HT1080 (cell line): ENCODE measurements at places on chromosomes 4 and X. TPM values are rescaled to one million over a fixed set of nuclear protein-coding genes. Genes with fewer than 3 reads are reported as not detected.
A peak's percentile ranks its signal among the peaks of the same experiment; 100 is the strongest.

DNA sequence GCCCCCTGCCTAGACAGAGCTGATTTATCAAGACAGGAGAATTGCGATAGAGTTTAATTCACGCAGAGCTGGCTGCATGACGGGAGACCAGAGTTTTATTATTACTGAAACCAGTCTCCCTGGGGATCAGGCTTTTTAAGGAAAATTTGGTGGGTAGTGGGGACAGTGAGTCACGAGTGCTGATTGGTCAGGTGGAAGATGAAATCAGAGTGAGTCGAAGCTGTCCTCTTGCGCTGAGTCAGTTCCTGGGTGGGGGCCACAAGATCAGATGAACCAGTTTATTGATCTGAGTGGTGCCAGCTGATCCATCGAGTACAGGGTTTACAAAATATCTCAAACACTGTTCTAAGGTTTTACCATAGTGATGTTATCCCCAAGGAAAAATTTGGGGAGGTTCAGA is 36.6 kb downstream of the MYOZ2 start:
- DNase-seq, result peak; percentile 24

GRCh38 chr4:1336088-1336491 is 10.9 kb upstream of the UVSSA start:
- no peak for DNase-seq

DNA sequence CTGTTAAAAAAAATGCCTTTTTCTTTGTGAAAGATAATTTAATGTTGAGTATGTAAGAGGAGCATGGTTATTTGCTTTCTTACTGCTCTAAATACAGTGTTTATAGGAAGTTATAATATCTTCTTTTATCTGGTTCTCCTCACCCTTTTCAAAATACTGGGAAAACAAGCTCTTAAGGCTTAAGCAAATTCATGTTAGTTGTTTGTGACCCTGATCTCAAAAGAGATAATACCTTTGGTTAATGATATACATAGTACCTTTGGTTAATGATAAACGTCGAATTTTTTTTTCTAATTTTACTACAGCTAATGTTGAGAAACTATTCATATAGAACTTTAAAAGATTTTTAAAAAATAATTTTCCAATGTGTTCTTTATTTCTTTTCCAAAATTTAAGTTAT is 180.1 kb downstream of the RAPGEF2 start:
- DNase-seq, result no peak

DNA sequence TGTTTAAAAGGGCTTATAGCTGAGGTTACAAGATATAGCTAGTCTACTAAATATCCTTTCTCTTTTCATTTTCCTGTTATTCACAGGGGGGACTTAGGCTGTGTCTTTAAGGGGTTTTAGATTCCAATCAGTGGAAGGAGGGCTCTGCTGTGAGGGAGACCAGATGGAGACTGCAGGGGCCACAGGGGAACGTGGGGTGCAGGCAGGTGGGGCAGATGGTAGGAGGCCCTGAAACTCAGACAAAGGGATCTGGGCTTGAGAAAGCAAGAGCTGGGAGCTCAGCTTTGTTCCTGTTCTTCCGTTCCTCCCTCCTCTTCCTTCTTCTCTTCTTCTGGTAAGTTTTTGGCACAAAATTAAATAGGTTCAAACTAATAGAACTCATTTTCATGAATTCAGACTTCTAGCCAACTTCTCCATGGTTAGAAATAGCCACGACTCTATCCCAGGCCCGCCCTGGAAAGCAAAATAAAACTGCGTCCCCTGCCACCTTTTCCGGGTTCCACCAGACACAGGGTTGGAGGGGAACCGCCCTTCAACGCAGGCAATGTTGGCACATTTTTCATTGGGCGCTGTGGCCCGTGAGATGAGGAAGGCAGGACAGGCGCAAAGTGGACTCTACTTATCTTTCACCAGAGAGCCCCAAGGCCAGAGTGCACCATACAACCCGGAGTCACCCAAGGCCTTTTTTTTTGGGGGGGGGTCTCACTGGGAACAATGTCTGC is 3.5 kb upstream of the TMSB4X start:
- no peak for DNase-seq

GRCh38 chr4:15374656-15375055 is 53.2 kb upstream of the C1QTNF7 start:
- no peak for DNase-seq

DNA sequence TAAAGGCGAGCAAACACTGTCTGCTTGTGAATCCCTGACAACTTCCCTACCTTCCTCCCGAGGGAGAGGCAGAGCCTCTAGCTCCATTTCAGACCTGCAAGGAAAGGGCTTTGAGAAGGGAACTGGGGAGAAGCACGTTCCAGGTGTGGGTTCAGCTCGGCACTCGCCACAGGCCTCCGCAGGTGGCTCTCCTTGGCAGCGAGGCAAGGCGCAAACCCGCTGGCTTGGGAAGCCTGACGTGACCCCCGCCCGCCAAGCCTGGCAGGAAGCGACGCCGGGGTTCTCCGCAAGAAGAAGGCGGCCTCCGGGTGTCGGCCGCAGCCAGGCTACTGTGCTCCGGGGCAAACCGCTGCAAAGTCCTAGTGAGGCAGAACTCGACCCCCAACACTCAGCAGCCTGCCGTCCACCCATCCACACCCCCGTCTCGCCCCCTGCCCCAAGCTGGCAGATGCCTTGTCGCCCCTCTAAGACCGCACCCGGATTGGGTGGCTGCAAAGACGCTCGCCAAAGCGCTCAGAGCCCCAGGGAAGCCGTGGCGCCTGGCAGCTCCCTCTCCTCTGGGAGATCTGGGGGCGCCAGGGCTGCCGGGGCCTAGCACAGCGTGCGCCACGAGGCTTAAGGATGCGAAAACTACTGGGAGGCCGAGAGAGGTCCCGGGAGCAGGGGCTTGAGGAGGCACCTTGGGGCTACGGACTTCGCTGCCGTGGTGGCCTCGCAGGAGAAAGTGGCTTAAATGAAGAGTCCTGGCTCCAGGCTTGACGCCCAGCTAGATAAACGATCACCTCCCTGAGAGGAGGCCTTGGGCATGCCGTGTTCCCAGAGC is 21.8 kb downstream of the NKX3-2 start:
- no peak for DNase-seq

DNA sequence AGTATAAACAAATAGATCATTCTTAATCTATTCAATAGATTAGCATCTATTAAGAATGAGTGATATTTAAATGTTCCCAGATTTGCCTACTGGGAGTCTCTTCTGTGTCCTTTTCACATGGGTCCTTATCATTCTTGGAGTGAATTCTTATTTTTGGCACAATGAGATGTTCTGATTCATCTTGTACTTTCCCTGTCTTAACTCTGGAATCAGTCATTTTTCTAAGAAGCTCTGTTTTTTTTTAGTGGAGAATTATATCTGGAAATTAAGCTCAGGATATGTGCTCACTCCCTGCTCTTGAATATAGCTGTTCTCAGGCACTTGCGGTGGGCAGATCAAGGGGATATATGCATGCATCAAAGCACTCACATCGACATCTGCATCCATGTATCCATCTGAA is 625.3 kb upstream of the HS3ST1 start:
- no peak for DNase-seq

DNA sequence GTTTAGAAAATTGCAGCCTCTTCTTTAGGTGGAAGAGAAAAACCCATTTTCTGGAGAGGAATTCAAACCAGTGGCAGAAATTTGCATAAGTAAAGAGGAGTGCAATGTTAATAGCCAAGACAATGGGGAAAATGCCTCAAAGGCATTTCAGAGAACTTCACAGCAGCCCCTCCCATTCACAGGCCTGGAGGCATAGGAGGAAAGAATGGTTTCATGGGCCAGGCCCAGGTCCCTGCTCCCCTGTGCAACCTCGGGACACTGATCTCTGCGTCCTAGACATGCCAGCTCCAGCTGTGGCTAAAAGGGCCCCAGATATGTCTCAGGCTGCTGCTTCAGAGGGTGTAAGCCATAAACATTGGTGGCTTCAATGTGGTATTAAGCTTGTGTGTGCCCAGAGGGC is 161.8 kb upstream of the CENPE start:
- no peak for DNase-seq

DNA sequence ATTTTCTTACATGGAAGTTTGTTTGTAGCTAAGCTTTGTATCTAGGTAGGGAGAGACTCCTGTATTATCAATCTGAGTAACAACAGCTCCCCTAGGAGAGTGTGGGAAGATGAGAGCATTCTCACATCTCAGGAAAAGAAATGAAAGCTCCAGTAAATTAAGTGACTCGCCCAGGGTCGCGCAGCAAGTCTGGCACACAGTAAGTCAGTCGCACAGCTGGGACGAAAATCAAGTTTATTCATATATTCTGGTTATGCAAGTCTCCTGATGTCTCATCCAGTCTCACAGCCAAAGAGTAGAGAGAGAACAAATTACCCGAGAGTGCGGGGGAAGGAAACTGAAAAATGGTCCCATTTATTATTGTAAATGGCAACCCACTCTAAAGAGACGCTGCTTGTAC is 216.1 kb downstream of the STK32B start:
- DNase-seq, result no peak

DNA sequence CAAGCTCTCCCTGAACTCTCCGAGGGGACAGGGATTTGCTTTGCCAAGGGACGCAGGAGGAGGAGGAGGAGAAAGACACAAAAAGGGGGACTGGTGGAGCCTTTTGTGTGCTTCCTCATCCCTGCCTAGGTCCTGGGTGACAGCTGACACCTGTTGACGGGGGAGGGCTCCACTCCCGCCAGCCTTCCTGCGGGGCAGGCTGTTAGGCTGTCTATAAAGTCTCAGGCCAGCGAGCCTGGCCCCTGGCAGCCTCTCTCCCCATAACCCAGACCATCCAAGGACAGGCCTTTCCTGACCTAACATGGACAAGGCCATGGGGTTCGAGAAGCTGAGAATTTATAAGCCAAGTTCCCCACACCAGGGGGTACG is 832 bp upstream of the EVC2 start:
- DNase-seq, result no peak

DNA sequence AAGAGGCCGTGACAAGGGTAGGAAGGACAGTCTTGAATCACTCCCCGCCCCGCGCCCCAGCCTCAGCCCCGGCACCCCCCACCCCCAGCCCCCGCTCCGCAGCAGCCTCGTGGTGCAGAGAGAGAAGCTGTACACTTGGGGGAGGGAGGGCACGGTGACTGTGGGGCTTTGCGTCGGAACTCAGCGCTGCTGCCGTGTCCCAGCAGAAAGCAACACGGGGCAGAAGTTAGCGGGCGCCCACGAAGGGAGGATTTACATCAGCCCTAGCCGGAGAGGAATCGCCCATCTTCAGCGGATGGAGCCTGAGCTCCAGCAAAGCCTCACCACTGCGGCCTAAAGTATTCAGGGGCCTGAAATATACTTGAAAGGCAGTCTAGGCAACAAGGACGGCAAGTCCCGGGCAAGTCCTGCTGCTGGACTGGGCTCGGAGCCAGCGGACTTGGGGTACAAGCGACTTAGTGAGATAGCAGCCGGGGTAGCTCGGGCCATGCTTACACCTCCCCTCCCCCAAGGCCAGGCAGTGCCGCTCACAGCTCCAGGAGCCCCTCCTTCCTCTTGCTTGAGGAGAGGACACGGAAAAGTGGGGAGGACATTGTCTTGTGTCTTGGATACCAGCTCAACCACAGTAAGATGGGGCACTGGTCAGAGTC is 18.5 kb upstream of the OPN1LW start:
- no peak for DNase-seq

GRCh38 chr4:40995850-40996249 is 218.5 kb downstream of the APBB2 start:
- DNase-seq, result no peak

DNA sequence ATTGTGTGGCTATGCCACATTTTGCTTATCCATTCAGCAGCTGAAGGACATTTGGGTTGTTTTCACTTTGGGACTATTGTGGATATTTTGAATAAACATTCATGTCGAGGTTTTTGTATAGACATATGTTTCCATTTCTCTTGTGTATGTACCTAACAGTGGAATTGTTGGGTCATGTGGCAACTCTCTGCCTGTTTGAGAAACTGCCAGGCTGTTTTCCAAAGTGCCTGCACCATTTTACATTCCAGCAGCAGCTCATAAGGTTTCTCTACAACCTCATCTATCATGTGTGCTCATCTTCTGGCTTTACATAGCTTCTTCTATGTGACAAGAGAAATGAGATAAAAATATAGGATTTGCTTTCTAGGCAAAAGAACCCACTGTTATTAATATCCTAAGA is 29.5 kb upstream of the TSPAN5 start:
- DNase-seq, result peak; percentile 8

DNA sequence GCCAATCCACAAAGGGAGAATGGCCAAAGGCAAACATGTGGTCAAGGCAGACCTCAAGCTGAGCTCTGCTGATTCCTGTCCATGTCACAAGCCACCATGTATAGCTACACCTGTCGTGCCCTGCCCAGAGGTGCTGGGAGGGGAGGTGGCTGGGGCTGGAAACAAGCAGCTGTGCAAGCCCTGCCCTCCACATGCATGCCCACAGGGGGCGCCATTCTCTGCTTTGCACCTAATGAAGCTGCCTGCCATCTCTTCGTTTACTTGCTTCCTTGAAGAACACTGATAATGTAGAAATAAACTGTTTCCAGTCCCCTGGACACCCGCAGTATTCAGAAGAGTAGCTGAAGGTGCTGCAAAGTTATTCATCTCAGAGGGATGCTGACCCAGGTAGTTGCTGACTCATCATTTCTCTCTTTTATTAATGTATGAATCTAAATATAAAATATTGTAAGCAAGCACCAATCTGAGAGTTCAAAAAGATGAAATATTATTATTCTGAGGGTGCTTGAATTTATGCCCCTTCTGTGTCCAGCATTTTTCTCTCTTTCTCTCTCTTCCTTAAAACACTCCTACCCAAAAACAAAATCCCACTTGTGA is 278.6 kb downstream of the ADGRA3 start:
- peak; percentile 27 for DNase-seq

DNA sequence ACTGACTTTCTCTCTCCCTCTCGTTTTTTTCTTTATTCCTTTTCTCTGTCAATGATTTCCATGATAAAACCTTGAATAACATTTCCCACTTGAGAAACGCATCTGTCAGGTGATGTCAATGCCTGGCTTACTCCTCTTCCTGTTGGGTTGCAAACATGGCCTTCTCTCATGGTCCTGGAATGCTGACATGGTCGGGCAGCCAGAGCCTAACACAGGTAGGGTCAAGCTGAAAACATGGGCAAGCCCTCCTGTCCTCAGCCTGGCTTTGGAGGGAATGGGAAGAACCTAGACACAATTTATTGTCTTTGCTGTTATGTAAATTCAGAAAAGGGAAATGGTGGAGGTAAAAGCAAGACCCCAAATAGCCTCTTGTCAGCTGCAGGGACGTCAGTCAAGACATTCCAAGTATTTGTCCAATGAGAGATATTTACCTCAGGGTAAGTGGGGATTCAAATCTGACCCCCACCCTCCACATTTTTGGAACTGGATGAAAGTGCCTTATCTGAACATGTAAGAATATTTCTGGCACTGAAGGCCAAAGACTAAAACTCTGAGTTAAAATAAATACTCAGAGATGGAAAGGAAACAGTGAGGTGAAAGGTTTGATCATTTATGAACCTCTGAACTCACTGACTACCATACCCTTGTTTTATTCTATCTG is 473.8 kb downstream of the SPRY1 start:
- DNase-seq, result no peak

Gene FAT4
- 1.1 TPM in 2 replicates for total RNA-seq

Gene IQCM
- not detected in 2 replicates for total RNA-seq

Gene LDOC1
- 13.4 and 35.5 TPM in 2 replicates for total RNA-seq

Gene CENPVL2
- total RNA-seq, result not detected in 2 replicates

Gene TGIF2LX
- not detected in 2 replicates for total RNA-seq

Gene EMCN
- not detected in 2 replicates for total RNA-seq
